ENCODE measurements at places on chromosomes 2 and 18.
A peak's percentile ranks its signal among the peaks of the same experiment; 100 is the strongest.

GRCh38 chr18:77165503-77166188, 33.1 kb upstream of the MBP start:
- DNase-seq: peak; percentile 68

DNA sequence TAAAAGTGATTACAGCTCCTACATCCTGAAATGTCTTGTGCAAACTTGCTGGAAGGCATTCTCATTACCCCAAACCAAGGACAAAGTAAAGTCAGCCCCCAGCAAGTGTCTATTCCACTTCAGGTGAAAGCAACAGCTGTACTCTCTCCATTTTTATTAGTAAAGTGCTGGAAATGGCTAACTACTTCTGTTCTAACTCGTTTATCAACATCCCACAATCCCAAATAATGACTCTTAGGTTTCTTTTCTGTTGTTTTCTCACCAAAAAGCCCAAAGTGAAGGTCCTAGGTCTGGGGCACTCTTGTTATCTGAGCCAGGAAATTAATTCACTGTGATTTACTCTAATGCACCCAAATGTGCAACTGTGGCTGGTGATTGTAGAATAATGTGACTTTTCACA, 105.7 kb downstream of the LRRC30 start:
- DNase-seq: no peak

DNA sequence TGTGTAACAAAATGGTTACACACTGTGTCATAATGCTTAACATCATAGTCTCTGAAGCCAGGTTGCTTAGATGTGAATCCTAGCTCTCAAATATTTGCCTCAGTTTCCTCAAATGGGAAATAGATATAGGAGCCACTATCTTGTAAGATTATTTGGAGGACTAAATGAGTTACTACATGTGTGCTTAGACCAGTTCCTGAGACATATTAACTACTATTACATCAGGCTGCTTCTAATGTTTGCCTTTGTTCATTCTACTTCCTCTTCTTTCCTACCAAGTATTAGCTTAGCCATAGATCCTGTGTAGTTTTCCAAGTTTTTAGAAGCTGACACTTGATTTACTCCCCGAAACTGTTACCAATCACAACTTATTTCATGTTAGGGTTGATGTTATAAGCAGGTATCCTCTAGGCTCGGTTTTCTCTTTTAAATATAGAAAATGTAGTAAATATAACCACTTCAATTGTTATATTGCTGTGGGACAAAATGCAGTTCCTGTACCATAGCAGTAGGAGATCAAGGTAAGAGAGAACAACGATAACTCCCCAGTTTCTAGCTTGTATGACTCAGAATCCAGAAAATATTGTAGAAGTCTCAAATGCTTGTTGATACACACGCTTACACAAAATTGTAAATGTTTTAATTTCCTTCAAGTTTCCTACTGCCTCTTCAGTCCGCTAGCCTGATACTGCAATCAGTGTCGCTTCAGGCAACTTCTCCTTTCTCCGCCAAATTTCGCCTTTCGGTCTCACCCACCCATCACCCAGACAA, 751 bp upstream of the DNAJC10 start:
- peak; percentile 8 for DNase-seq

DNA sequence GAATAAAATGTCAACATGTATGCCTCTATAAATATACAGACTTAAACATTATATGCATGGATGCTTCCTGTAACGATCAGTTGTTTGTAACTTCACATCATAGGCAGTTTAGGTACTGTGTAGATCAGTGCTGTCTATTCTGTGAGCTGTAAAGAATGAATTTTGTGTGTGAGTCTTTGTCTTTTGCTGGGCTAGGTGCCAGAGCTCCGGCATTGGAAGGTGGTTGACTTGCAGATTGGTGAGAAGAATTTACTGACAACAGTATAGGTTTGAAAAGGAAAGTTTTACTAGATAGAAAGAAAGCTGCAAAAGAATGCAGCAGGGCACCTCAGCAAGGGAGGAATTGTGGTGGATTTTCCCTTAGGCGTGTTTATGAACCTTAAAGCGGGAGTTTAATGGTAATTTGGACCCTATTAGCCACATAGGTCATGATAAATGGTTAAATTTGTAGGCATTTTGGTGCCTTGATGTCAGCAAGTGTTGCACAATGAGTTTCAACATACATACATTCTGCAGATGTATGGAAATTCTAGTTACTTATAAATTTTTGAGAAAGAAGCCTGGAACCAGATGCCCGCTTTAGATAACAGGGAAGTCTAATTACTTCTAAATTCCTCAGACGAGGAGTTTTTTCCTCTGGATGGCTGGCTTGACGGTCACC, 6.7 kb upstream of the QPCT start:
- no peak for DNase-seq

DNA sequence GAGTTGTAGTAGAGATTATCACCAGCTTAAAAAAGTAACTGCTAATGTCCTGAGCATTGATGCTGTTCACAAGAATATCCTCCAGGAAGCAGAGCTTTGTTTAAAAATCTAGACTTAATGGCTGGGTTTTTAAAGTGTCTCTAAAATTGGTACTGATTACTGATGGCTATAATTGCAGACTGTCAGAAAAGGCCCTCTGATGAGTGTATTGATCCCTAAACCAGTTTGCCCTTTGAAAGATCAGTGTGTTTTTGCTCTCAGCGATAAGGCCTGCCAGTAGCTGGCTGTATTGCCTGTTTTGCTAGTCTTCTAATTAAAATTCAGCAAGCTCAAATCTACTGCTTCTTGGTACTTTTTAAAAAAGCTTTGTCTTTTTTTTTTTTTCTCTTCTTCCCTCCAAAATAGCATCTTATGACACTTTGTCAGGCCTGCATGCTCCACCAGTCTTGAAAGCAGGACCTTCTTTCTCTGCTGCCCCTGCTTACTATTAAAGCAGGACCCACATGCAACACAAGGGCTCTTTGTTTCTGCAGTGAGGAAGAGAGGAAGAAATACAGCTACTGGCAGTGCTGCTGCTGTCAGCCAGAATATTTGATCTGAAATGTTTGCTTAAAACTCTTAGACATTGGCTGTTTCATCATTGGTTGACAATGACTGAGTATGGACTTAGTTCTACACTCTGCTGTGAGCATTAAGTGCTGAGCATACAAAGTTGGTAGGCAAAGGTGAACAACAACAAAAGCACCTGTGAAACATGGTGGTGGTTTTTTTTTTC, 1.8 kb downstream of the SEC11C start:
- DNase-seq: no peak

DNA sequence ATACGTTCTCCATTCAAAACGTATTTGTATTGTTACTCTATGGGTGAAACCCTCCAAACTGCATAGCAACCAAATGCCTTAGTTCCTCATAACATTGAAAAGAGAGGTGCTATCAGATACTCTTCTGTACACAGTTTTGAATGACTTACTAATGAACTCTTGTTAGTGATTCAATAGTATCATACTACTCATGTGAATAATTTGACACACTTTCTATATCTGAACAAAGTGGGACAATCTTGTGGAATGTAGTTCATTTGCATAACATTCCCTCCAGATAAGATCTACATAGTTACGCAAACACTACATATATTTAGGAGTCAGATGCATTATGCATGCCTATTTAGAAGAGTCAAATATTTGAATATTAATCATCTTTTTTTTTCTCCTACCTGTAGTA, 232.0 kb upstream of the NRXN1 start:
- no peak for DNase-seq

DNA sequence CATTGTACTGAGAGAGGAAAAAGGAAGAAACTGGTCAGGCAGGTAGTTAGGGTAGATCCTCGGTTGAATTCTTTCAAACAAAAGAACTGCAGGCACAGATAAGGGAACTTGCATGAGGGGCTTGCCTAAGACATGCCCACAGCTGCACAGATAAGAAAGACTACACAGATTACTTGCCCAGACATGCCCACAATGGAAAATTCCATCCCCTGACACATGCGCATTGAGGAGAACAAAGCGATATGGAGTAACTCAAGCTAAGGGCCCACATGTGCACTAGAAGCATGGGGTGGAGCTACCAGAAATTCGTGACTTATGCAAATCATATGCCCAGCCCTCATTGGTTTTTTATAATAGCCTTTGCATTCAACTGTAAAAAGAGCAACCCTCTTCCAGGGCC, 181.3 kb upstream of the ZNF521 start:
- no peak for DNase-seq

DNA sequence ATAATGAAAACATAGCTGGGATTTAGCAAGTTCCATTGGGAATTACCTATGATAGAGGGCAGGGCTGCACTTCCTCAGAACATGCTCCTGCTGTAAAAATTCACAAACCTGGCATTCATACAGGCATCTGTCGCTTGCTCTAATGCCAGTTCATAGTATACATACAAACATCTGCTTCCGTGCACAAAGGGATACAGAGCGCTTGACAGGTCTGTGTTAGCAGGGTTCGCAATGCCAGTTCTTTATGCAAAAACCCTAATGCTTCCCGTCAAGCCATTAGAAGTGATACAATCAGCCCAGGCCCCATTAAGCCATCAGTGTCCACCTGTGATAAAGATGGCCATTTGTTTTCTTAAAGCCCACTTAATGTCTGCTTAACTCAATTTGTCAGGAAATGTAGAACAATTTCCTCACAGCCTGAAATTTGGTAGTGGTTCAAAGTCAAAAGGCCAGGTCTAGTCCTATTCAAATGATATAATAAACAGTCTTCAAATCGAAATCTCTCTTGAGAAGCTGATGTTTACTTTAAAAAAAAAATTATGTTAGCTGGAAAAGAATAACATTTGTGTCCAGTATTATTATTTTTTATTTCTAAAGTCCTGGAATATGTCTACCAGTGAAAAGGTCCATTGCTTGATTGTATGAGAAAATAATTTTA, 556.3 kb downstream of the ARHGAP15 start:
- DNase-seq: peak; percentile 44

GRCh38 chr2:159912580-159912979, 114.6 kb upstream of the CD302 start:
- DNase-seq: no peak

DNA sequence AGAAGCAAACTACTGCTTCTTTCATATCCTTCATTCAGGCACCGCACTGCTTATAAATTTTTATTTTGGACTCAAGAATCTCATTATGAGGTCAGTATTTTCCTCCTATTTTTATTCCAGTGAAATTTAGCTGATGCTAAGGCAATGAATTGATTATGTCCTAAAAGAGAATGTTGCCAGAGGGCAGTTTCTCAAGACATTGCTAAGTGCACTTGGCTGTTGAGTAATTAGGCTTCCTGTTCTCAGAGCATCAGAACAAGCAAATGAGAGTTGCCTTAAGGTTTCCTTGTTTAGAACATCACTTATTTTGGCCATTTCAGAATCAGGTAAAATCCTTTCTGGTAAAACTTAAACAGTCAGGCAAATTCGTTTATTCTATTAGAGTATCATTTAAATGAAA, 548.6 kb upstream of the ZEB2 start:
- no peak for DNase-seq

DNA sequence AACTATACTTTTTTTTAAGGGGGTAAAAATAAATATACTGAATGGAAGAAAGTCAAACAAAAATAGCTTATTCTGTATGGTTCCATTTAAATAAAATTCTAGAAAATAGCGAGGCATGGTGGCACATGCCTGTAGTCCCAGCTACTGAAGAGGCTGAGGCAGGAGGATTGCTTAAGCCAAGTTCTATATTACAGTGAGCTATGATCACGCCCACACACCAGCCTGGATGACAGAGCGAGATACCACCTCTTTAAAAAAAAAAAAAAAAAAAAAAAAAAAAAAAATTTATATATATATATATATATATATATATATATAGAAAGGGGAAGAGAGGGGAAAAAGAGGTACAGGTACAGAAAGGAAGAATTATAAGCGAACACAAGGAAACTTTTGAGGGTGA, 77.7 kb downstream of the MEMO1 start:
- no peak for DNase-seq

DNA sequence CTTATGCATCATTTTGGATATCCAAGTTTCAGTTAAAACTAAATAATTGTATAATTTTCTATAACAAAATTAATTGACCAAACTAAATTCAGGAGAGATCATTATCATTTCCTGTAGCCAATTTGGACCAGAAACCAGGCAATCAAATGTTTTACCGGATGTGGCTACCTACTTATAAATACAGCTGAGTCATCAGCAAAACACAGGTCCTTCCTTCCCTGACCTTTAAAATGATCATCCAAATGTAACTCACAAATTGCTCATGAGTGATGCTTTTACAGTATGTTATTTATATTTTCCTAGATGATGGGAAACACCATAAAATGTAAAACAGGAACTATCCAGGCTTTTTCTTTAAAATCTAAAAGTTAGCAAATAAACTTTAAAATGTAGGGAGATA, 133.7 kb downstream of the CBLN2 start:
- DNase-seq: no peak

- peak; percentile 16 for DNase-seq
These were observed 41.0 kb upstream of the GPR17 start for GRCh38 chr2:127604986-127605385.

GRCh38 chr2:68943581-68944568, 8.8 kb downstream of the GKN2 start:
- DNase-seq: peak; percentile 75

DNA sequence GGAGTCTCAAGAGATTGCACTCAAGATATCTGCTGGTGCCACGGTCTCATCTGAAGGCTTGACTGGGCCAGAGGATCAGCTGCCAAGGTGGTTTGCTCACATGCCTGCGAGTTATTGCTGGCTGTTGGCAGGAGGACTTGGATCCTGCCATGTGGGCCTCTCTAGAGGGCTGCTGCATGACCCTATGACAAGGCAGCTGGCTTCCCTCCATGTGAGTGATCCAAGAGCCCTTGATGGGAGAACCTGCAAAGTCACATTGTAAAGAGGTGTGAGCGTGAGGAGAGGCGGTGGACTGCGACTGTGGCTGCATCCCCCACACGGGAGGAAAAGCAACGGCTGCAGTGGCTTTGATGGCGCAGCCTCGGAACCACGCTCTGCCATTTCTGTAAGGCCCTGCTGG, 4.0 kb upstream of the ALLC start:
- DNase-seq: no peak

GRCh38 chr18:50719471-50720324, 100.1 kb downstream of the MRO start:
- no peak for DNase-seq

DNA sequence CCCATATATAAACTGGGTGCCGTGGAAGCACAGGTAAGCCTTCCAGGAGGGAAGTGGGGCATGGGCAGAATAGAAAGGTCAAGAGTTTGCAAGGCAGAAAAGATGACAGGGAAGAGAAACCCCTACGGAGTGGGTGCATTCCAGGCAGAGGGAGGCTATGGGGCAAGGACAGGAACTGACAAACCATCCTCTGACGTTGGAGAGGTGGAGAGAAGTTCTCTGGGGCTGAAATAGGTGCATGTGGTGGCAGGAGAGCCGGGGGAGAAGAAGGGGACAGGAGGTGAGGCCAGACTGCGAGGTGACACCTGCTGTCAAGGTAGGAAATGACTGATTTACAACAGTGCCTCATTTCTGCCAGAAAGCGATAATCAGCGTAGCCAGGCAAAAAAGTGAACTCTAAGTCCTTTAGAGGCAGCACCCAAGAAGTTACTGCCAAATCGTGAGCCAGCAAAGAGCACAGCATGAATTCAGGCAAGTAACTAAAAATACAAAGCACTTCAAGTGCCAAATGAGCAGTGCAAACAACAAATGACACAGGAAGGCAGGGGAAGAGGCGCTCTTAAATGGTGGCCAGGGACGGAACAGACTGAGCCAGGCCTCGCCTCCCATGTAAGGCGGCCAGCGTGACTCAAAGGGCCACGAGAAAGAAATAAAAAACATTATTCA, 113.3 kb upstream of the ACVR1C start:
- no peak for DNase-seq
